ENCODE measurements at places on chromosomes 1 and 21.

- no peak for DNase-seq
These were observed 151.7 kb downstream of the ZC3H11B start for GRCh38 chr1:219460896-219461815.

- DNase-seq: no peak
These were observed 108.3 kb downstream of the ETS2 start for GRCh38 chr21:38913893-38914527.

DNA sequence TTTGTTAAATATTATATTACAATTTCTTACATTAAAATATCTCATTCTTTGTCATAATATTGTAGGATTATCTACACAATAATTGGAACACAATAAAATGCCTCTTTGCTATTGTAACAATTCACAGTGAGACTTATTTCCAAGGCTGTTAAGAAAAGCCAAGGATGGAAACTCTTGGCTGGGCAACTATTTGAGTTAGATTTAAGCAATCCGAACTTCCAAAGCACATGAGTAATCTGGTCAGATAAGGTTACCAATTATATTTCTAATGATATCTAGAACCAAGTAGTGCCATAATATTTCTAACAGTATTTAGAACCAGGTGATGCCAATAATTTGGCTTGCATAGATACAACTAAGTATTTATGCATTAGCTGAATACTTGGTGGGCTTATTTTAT lies 154.7 kb upstream of the KCNK2 start:
- no peak for DNase-seq

GRCh38 chr1:156258859-156259258 lies 11.0 kb upstream of the PAQR6 start:
- DNase-seq: no peak

DNA sequence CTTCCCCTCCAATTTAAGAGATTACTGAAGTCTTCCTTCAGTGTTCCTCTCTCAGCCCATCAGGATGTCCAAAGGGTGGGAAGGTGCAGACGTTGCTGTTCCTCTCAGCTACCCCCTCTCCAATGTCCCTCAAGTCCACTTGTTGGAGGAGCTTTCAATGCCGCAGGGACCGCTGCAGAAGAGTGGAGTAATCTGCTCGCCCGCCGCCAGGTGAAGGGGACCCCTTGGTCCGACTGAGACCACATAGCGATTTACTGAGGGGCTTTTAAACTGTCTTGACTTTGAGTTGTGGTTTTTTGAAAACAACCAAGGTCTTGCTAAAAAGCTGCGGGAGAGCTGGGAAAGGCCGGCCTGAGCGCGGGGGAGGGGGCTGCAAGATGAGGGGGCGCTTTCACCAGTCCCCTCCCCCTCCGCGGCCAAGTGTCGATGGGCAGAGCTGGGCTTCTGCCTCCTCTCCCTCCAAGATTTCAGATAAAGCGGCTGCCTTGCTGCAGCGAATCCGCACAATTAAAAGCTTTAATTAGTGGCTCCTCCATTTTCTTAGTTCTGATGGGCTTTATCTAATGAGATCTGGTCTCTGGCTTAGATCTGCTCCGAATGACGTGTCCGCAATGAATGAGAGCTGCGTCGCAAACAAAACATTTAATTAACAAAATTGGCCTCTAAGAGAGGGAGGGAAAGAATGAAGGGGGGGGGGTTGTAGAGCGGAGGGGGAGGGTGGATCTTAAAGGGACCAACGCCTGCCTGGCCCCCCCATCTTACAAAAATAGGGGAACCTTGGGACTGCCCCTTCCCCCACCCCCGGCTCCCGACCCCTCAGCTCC lies 5.9 kb downstream of the LMO4 start:
- no peak for DNase-seq

DNA sequence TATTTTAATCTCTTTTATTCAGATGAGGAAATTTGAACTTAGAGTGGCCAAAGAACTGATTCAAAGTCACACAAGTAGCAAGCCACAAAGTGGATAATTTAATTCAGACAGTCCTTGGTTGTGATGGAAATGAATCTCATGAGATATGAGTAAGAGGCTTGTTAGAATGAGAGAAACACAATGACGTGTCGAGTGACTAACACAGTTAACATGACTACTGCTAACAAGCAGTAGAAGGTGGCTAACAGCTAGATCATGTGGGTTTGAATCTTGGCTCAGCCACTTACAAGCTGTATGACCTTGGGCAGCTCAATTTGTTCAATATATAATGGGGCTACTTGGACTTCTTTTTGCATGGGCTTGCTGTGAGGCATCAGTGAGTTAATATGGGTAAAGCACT lies 104.5 kb upstream of the LMO4 start:
- no peak for DNase-seq

DNA sequence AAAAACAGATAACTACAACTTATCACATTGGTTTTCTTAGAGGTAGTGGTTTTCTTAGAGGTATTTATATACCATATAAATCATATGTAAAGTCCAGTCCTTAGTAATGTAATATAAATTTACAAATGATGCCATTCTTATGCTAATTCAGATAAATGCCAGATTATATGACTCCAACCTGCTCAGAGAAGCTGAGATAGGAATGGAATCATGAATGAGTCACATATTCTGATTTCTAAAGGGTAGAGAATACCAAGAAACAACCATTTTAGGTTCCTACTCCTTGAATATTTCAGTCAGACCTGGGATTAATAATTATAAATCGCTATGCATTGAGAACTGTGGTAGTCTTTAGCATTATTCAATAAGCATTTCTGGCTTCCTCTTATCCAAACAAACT lies 760.1 kb upstream of the NEGR1 start:
- DNase-seq: no peak

DNA sequence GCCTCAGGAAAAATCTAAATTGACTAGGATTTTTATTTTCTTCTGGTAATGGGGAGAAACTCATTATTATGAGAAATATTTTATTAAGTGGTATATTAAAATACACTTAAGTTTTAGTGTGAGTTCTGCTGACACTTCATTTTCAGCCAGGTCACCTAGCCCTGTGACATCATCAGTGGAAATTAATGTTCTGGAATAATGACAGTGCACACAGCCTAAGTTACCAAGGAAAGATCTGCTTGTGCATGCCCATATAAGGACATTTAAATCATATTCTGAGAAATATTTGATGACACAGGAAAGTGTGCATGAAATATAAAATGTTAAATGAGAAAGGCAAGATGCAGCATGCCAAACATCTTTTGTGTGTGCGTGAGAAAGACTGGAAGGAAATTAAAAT lies 102.0 kb downstream of the KIF14 start:
- no peak for DNase-seq

DNA sequence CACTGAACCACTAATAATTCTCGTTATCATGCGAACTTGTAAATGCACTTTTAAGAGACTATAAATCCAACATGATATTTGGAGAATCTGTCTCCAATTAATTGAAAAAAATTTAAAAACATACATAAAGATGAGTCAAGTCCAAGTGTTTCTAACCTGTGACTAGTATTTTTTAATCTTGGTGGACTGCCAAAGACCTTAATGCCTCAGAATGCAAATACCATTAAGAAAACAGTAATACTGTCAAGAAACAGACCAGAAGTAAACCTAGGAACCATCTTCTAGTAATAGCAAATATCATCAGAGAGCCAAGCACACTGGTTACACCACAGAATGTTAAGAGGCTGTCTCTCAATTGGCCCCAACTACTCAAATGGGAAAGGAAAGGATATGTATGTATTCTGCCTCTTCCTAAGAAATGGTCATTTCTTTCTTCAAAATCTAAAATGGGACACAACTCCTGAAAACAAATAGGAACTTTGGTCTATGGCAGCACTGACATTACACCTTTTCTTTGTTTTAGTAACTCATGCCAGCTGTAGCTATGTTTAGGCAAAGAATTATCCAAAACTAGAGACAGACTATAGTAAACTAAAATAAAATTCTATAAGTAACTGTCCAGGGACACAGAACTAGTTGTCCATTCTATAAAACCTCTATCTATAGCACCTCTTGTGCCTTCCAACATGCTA lies 15.8 kb downstream of the SCYL3 start:
- DNase-seq: no peak

GRCh38 chr1:81142099-81142826 lies 658.5 kb upstream of the ADGRL2 start:
- DNase-seq: no peak

GRCh38 chr1:183871601-183872000 lies 66.7 kb downstream of the RGL1 start:
- no peak for DNase-seq

DNA sequence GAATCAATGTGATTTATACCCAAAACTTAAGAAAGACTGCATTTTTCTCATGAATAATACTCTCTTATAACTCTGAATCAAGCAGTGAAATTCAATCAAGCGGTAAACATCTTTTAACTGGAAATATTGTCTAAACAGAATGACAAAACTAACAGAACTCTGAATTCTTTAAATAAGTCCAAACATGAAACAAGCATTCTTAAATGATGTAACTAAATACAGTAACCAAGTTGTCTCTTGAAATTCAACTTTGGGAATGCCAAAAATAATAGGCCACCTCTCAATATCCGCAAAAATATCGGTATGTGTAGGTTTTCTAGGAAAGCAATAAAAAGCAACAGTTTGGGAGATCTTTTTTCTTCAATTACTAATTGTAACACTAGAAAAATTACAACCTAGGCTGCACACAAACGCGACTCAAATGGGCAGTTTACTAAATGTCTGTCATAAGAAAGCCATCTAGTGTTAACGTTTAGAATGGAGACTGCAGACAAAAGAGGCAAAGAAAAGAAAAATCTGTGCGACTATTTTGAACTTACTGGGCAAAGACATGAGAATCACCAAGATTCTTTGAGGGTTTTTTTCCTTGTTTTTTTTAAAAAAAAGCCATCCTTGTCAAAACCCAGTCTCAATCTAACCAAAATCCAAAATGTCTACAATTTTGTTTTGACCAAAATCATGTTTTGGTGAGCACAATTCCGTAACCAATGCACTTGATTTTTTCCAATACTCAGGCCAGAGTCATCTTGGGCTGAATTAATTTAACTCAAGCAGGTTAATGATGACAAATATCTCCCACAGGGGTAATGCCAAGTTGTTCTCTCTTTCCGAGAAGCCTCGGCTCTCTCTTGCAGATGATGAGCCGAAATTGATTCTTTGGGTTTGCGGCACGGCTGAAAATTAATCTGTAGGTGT lies 1.3 kb downstream of the SIPA1L2 start:
- DNase-seq: no peak

DNA sequence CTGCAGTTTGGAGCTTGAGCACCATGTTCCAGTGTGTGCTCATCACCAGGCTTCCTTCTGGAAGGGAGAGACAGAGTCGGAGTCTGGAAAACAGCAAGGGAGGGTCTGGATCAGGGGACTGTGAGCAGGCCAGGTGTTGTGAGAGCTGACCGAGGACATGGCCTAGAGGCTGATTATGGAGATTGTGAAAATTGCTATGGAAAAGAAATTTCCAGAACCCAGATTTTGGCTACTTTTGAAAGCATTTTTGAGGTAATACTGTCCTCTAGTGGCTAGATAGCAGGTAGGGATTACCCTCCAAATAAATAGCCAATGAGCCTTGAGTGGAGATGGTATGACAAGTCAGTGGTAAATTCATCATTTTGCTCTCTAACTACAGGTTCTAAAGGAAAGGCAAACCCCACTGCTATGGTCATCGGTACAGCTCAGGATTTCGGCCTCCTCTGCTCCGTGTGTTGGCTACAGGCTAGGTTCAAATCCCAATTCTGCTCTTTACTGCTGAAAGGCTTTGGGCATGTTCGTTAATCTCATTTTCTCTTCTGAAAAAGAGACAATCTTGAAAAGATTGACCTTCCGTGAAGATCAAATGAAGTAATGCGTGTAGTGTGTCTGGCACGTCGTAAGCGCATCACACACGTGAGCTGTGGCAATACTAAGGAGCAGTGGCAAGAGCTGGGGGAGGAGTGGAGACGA lies 1.0 kb upstream of the HAO2 start:
- DNase-seq: no peak

DNA sequence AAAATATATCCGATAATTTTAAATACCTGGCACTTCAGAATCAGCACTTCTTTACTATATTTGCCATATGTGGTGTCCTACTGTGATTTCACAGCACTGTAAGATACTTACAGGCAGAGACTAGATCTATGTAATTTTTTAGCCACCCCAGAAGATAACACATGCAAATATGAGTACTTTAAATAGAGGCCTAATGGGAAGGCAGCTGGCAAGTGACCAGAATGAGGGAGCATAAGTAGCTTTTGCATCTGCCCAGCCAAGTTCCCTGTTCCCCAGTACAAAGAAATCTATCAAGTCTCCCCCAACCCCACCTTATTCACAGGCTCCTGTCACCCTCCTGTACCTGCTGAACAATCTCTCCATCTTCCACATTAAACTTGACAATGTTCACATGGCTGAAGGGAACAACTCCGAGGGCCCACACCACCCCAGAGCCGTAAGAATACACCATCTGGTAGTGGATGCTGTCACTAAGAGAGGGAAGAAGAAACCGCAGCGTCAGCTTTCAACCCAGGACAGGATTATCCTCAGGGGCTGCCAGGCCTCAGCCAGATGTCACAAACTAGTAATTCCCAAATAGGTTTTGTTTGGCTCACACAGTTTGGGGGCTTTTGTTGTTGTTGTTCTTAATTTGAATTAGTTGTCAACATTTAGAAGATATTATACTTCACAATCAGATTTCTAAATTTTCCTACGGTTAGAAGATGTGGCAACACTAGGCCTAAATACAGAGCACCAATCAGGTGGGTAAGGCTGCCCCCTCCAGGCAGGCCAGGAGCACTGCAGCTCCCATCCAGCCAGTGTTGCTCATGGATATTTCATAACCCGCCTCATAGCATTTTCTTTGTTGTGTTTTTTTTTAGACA lies 10.4 kb downstream of the EMC1 start:
- DNase-seq: no peak

DNA sequence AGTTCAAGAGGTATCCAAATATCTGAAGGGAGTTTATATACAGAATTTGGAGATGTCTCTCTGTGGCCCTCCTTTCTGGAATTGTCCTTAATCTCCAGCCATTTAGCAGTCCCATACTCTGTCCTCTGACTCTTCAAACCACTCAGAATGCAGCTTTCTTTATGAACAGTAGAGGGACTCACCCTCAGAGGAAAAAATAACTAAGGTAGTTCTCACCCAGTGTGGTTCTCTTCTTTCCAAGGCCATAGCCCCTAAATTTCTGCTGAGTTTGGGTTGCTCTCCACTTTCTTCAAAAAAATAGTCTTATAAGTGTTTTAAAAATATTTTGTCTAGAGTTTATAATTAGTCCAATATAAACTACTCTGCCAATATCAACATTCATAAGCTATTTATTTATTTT lies 369.7 kb downstream of the MATN1 start:
- DNase-seq: no peak

DNA sequence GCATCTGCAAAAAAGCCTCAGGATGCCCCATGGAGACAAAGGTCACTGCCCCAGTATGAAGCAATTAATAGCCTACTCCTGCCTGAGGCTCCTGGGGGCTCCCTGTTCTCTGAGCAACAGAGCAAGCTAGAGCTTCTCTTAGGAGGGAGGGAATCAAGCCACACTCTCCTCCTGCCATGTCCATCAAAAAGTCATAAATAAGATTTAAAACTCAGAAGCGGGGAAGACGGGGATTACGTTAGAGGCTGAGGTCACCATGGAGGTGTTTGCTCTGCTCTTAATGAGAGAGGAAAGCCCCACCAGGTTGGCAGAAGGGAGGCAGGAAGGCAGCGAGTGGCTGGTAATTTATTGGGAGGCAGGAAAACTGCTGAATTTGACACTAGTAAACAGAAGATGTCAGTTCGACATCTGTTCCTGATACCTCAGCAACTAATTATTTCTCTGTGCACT lies 98.4 kb upstream of the TNR start:
- DNase-seq: no peak

All from esophagus squamous epithelium (tissue), 5 donors.